ENCODE measurements at places on chromosomes 1 and 21. TPM values are rescaled to one million over a fixed set of nuclear protein-coding genes. Genes with fewer than 3 reads are reported as not detected.

DNA sequence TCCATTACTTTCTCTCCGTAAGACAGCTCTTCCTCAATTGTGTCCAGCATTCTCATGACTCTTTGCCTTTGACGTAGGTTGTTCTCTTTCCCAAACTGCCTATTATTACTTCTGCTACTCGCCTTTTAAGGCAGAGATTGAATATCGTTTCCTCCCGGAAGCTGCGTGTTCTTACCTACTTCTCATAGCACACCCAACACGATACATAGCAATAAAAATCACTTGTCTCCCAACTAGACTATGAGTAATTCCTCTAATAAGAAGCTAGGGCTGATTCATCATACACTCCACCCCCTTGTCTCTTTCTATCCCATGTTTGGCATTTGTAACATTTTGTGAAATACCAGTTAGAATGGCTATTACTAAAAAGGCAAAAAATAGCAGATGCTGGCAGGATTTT is 55.8 kb upstream of the SGIP1 start:
- H3K36me3 ChIP-seq = peaks cover 4% of the 10 kb centered on the region
- H3K27me3 ChIP-seq = no peaks in the 10 kb centered on the region
- no peak overlapping the region for H3K4me3 ChIP-seq
- H3K4me1 ChIP-seq = peaks cover 34% of the 10 kb centered on the region
- no peak for DNase-seq

- H3K4me3 ChIP-seq = no peak overlapping the region
- H3K4me1 ChIP-seq = no peaks in the 10 kb centered on the region
- no peaks in the 10 kb centered on the region for H3K36me3 ChIP-seq
These were observed 16.1 kb upstream of the NTNG1 start for GRCh38 chr1:107124694-107125093.

DNA sequence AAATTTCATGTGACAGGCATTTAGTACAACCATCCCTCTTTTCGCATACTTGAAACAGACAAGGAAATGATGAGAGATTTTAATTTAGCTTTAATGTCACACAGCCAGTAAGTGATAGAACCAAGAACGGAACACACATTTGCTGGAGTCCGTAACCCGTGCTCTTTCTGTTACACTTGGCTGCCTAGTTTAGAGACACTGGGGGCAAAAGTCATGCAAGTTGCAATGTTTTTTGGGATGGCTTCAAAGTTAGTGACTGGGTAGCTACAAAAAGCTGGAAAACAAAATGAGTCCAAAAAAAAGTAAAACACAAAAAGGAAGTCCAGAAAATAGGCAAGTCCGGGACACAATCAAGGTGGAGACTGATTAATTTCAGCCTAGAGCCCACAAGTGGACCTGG is 5.9 kb downstream of the NID1 start:
- H3K4me1 ChIP-seq = peaks cover 16% of the 10 kb centered on the region
- no peak for DNase-seq
- no peaks in the 10 kb centered on the region for H3K27me3 ChIP-seq
- H3K4me3 ChIP-seq = no peak overlapping the region

DNA sequence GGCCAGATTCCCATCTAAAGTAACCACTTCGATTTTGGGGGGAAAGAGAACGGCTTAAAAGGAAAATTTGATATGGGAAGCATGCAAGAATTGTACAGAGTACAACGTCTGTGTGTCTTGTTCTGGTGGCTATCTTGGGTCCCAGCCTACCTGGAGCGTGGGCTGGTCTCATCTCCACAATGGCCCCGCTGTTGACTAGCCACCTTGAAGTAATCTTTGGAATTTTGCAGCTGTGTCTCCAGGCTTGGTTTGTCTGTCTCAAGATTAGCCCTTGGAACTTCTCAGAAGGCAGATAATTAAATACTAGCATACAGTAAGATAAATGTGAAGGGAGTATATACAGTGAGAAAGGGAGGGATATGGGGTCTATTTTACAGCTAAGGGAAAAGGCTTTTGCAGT is 1.3 kb upstream of the CC2D1B start:
- DNase-seq = no peak
- no peak overlapping the region for H3K4me3 ChIP-seq
- H3K27ac ChIP-seq = no peak overlapping the region
- H3K27me3 ChIP-seq = no peaks in the 10 kb centered on the region
- H3K4me1 ChIP-seq = peaks cover 25% of the 10 kb centered on the region

- peak overlapping the region; percentile 58 for H3K27ac ChIP-seq
- peaks cover 46% of the 10 kb centered on the region for H3K4me1 ChIP-seq
- DNase-seq = no peak
- no peaks in the 10 kb centered on the region for H3K36me3 ChIP-seq
- no peak overlapping the region for H3K4me3 ChIP-seq
These were observed 2.0 kb downstream of the KCNJ15 start for GRCh38 chr21:38258521-38259485.

- H3K36me3 ChIP-seq = no peaks in the 10 kb centered on the region
- peaks cover 34% of the 10 kb centered on the region for H3K4me1 ChIP-seq
- H3K27me3 ChIP-seq = no peaks in the 10 kb centered on the region
- DNase-seq = no peak
- H3K4me3 ChIP-seq = no peak overlapping the region
- H3K27ac ChIP-seq = no peak overlapping the region
These were observed 122.3 kb downstream of the TGFB2 start for GRCh38 chr1:218467101-218468072.

The RGS1 gene
- total RNA-seq = not detected

GRCh38 chr1:18874600-18874999 is 15.1 kb upstream of the TAS1R2 start:
- no peaks in the 10 kb centered on the region for H3K27me3 ChIP-seq
- H3K36me3 ChIP-seq = peaks cover 2% of the 10 kb centered on the region
- no peak overlapping the region for H3K4me3 ChIP-seq
- H3K4me1 ChIP-seq = no peaks in the 10 kb centered on the region
- no peak overlapping the region for H3K27ac ChIP-seq
- DNase-seq = no peak

The RNU1-1 gene
- total RNA-seq = 1,438 TPM

- no peak for DNase-seq
- H3K4me1 ChIP-seq = no peaks in the 10 kb centered on the region
- peaks cover 23% of the 10 kb centered on the region for H3K36me3 ChIP-seq
- H3K27ac ChIP-seq = no peak overlapping the region
These were observed 34.4 kb downstream of the C21orf91 start for GRCh38 chr21:17784604-17785402.

DNA sequence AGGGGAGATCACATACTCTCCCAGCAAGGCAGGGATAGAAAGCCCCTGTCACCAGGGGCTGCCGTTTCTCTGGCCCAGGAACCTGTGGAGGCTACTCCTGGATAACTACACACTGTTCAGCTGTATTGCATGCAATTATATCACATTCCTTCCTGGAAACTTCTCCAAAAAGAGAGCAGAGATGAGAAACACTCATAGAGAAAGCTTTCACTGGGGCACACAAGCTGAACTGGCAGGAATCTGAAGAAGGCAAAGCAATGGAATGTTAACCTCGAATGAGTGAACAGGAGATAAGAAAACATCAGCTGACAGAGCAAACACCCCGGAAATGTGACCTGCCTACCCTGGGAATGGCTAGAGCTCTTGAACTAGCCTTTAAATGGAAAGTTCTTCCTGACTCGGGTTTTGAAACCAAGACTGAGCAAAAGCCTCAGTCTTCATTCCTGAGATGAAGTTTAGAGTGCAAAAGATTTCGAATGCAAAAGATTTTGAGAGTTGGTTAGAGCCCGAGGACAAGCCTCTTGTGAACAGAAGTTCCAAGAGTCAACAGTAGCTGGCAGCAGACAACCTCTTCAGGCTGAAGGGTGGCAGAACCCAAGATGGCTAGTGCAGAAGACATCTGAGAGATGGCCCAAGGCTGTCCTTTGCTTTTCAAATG is 32.3 kb downstream of the CCN1 start:
- H3K4me1 ChIP-seq = peaks cover 71% of the 10 kb centered on the region
- H3K4me3 ChIP-seq = peak overlapping the region; percentile 42
- no peak for DNase-seq

GRCh38 chr1:61605607-61606321 is 119.2 kb downstream of the TM2D1 start:
- H3K36me3 ChIP-seq = no peaks in the 10 kb centered on the region
- DNase-seq = no peak
- peak overlapping the region; percentile 13 for H3K4me3 ChIP-seq

The SLC1A7 gene
- not detected for total RNA-seq

- DNase-seq = no peak
- H3K36me3 ChIP-seq = no peaks in the 10 kb centered on the region
- H3K4me1 ChIP-seq = no peaks in the 10 kb centered on the region
- H3K27ac ChIP-seq = no peak overlapping the region
- peaks cover 27% of the 10 kb centered on the region for H3K27me3 ChIP-seq
These were observed 57.2 kb upstream of the C1orf185 start for GRCh38 chr1:51044834-51045233.

GRCh38 chr1:109488696-109489095 is 5.0 kb downstream of the ATXN7L2 start:
- no peak overlapping the region for H3K4me3 ChIP-seq
- H3K27me3 ChIP-seq = no peaks in the 10 kb centered on the region
- DNase-seq = no peak
- no peak overlapping the region for H3K27ac ChIP-seq
- H3K36me3 ChIP-seq = peaks cover 4% of the 10 kb centered on the region
- peaks cover 21% of the 10 kb centered on the region for H3K4me1 ChIP-seq

The PALMD gene
- total RNA-seq = 16.5 TPM

The GBP4 gene
- total RNA-seq = not detected

DNA sequence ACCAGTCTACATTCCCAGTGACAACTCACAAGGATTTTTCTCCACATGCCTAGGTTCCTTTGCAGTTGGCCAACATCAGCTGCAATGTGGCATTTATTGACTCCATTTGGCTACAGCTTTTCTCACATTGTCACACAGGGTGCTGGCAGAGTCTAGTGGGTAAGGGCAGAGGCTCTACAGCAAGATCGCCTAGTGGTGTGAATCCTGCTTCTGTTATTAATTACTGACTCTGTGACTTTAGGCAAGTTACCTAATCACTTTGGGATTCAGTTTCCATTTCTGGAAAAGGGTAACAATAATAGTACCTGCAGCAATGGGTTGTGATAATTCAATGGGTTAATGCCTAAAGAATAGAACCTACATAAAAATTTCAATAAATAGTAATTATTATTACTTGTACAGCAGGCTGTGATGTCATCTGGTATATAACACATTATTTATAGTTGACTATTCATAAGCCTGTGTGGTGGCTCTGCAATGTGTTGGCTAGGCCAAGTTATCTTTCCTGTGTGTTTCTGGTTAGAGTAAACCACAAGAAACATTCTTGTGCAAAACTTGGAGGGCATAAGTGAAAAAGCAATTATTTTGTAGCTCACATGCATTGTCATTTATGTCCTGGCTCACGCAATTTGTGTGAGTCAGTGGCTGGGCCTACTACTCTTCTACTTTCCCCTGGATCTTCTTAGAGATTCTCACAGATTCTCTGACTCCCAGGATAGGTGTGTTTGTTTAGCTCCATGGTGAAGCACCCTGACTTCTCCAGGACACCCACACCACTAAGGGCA is 59.5 kb downstream of the PTGS2 start:
- H3K27me3 ChIP-seq = no peaks in the 10 kb centered on the region
- no peak overlapping the region for H3K27ac ChIP-seq
- H3K4me3 ChIP-seq = no peak overlapping the region
- H3K36me3 ChIP-seq = peaks cover 3% of the 10 kb centered on the region
- no peak for DNase-seq

The OR2T6 gene
- total RNA-seq = not detected

DNA sequence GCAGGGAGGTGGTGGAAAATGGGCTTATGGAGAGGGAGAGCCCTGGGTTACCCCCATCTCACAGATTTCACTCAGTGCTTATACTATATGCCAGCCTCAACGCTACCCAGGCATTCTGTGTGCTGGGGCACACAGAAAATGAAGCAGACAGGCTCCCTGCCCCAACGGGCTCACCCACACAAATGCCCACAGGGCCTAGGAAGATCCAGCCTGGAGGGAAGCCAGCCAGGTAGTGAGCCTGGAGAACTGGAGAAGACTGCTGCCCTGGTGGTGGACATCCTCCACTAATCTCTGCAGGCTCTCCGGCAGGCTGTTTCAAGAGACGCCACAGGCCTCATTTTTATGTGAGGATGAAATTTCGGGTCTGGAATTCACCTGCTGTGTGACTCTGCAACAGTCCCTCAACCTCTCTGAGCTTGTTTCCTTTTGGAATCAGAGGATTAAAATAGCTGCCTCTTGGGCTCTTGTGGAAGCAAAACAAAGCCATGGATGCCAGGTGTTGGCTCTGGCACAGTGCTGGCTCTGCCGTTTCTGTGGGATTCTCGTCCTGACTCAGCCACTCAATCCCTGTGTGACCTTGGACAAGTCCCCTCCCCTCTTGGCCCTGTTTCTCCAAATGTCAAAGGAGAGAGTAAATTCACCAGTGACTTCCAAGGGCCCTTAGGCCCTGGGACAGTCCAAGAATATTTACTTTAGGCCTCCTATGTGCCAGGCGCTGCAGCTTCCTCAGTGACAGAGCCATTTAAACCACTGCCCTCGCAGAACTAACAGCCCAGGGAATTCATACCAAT is 3.6 kb downstream of the PAQR7 start:
- H3K27ac ChIP-seq = no peak overlapping the region
- H3K36me3 ChIP-seq = peaks cover 1% of the 10 kb centered on the region
- DNase-seq = no peak
- H3K27me3 ChIP-seq = no peaks in the 10 kb centered on the region
- no peak overlapping the region for H3K4me3 ChIP-seq
- peaks cover 23% of the 10 kb centered on the region for H3K4me1 ChIP-seq

GRCh38 chr1:152752225-152752624 is 5.6 kb upstream of the KPRP start:
- H3K4me1 ChIP-seq = no peaks in the 10 kb centered on the region
- no peak for DNase-seq

- no peak for DNase-seq
- no peaks in the 10 kb centered on the region for H3K36me3 ChIP-seq
- peaks cover 6% of the 10 kb centered on the region for H3K4me1 ChIP-seq
- H3K27ac ChIP-seq = no peak overlapping the region
- no peaks in the 10 kb centered on the region for H3K27me3 ChIP-seq
- no peak overlapping the region for H3K4me3 ChIP-seq
These were observed 987.7 kb downstream of the TTLL7 start for GRCh38 chr1:83011265-83011664.

DNA sequence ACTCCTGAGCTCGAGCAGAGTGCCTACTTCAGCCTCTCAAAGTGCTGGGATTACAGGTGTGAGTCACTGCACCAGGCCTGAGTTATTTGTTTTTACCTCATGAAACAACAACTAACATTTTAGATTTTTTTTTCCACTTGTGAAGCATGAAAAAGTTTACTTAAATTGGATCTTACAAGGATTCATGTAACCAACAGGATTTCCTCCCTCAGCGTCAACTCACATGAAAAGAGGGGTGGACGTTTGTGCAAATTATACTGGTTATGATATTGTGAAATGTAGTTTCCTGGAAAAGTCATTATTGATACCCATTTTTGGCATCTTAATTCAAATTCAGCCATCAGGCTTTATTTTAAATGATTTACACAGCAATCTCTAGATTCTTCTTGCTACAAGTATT is 6.5 kb downstream of the CNST start:
- no peak for DNase-seq
- H3K36me3 ChIP-seq = no peaks in the 10 kb centered on the region
- H3K27ac ChIP-seq = no peak overlapping the region

All from chondrocyte (in vitro differentiated cells).